ENCODE measurements at places on chromosomes 5 and 9.

DNA sequence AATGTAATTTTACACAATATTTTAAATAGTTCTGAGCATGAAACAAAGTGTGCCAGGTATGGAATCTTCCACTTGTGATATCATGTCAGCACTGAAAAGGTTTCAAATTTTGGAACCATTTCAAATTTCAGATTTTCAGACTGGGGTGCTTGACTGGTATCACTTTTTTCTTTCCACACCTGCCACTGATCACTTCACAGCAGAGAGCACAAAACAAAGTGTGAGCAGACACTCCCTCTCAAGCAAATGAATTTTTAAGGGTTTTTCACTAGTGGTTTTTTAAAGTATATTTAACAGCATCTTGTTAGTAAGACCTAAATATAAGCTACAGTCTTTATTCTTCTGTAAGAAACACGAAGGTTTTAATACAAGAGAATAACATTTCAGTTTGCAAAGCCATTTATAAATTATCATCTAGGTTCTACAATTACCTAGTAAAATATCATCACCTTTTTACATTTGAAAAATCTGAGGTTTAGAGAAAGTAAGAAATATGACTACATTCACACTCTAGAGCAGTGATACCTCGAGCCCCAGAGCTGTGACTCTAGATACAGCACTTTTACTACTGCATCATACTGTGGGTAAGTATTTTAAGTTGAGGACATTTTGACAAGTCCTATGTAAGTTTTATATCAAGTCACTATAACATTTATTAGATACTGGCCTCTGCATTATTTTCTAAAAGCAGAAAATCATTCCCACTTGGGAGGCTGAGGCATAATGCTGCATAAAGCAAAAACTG lies 14.6 kb downstream of the GOLPH3 start:
- no peak for DNase-seq

- DNase-seq: peak; percentile 27
Measured at GRCh38 chr9:99241106-99241505, 19.0 kb downstream of the SEC61B start.

DNA sequence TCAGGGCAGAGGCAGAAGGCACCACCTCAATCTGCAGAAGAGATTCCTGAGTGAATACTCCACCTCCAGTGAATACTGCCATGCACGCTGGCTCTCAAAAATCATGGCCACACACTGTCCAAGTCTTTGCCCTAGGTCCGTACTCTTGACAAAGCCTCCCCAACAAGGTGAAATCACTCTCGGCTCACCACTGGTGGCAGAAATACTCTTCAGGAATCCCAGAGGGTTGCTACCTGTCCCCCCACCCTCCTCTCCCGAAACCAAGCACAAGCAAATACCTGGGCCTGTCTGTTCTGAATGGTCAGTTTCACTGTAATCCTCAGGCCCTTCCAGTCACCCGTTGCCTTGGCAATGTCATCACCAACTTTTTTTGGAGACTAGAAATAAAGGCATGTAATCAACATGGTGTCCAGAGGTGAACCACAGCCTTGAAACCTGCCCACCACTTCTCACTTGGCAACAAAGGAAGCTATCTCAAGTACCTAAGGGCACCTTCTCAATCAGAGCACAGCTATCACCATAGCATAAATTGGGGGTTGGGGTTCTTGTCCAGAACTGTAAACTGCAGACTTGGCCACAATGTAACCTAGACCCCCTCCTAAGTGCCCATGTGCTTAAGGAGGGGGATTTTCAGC lies 1.8 kb downstream of the RPL12 start:
- DNase-seq: no peak

DNA sequence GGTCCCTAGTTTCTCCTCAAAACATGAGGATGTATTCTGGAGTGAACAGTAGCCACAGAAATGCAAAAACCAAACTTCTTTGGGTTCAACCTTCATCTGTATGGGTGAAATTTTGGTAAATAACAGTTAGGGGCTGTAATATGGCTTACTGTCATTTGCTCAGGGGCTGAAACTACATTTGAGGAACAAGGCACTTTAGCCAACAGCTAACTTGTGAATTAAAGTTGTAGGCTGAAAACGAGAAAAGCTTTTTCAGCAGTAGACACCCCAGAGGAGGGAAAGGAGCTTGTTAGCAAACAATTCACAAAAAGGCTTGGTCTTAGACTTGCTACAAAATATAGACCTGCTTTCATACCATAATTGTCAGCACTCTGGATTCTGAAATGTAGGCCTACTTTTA lies 6.6 kb downstream of the TMEM171 start:
- no peak for DNase-seq

- DNase-seq: no peak
Measured at GRCh38 chr9:81538890-81539289, 150.5 kb downstream of the TLE1 start.

- DNase-seq: peak; percentile 43
Measured at GRCh38 chr9:131839281-131840084, 99.6 kb upstream of the RAPGEF1 start.

DNA sequence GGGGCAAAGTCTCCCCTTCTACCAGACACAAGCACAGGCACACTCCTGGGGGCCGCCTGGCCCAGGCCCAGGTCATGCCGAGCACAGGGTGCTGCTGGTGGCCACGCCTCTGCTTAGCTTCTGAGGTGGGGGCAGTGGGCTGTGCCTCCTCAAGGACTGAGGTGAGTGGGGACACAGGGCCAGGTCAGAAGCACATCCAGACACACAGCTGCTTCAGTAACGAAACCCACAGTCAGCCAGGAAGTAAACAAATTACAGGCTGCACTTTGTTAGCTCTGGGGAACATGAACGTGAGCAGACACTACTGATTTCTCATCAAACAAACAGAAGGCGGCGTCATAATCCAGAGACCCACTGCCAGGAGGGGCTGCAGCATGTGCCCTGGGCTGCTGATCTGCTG lies 192.4 kb downstream of the HSPA4 start:
- no peak for DNase-seq

- no peak for DNase-seq
Measured at GRCh38 chr9:111955048-111955447, 58.4 kb downstream of the UGCG start.

GRCh38 chr9:71663931-71664459 lies 104.3 kb downstream of the CEMIP2 start:
- peak; percentile 55 for DNase-seq

GRCh38 chr5:162091336-162091735 lies 23.8 kb downstream of the GABRG2 start:
- no peak for DNase-seq

- DNase-seq: peak; percentile 52
Measured at GRCh38 chr5:149256451-149256850, 15.2 kb upstream of the AFAP1L1 start.

DNA sequence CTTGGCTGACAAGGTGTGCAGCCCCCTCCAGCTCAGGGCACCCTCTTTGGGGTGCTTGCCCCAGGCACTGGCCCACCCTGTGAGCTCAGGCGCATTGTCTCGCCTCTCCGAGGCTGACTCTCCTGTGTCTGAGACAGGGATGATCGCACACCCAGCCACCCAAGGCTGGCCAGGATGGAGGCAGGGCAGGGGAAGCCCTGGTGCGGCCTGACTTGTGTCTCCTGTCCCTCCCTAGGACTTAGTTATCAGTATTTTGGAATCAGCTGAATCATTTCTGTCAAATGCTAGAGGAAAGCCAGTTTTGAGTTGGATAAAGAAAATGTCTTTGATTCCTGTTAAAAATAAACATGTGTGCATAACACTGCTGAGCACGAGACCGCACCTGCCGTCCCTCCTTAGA lies 2.5 kb upstream of the DBH start:
- DNase-seq: no peak

DNA sequence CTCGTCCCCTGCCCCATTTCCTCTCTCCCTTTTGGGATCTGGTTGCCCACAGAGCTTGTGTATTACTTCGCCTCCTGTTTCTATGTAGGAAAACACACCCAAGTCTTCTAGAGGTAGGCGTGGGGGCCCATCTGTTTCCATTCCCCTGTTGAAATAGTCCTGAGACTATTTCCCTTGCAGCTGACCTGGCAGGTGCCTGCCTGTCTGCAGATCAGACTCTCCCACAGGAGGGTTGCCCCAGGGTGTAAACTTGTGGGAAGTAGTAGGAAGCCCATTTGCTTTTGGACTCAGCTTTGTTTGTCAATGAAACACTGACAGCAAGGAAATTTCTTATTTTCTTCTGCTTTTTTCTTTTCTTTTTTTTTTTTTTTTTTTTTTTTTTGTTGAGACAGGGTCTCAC lies 16.3 kb upstream of the GARNL3 start:
- DNase-seq: no peak

- peak; percentile 44 for DNase-seq
Measured at GRCh38 chr9:94805051-94805489, 78.6 kb downstream of the AOPEP start.

GRCh38 chr5:172482156-172483020 lies 28.1 kb upstream of the SH3PXD2B start:
- DNase-seq: no peak

DNA sequence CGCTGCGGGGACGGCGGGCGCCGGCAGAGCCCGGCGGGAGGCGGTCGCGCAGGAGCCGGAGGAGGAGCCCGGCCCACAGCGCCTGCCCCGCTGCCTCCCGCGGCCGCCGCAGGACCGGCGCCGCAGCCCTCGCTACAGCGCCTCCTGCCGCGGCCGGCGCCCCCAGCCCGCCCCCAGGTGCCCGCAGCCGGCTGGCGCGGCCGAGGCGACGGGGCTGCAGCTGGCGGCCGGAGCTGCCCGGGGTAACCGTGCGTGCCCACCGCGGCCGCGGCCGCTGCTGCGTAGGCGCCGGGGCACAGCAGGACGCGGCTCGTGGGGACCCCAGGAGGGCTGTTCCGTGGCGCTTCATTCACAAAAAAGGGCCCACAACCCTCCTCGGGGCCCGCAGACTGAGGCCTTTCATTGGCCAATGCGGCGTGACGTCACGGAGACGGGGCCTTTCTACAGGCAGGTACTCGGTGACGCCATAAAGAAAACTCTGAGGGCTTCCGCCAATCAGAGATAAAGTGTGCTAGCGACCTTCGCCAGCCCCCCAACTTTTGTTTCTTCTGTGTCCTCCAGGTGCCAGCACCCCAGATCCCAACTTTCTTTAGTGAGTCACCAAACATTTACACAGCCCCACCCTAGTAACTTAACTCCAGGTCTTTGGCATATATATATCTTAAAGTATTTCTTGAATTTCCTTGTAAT lies at the start of gene CDC14B:
Gene CDC14B (minus strand): TSS at position 353 of the 690 bp plus-strand sequence. CDS start 465 bp downstream, outside the sequence.
- peak; percentile 90 for DNase-seq

DNA sequence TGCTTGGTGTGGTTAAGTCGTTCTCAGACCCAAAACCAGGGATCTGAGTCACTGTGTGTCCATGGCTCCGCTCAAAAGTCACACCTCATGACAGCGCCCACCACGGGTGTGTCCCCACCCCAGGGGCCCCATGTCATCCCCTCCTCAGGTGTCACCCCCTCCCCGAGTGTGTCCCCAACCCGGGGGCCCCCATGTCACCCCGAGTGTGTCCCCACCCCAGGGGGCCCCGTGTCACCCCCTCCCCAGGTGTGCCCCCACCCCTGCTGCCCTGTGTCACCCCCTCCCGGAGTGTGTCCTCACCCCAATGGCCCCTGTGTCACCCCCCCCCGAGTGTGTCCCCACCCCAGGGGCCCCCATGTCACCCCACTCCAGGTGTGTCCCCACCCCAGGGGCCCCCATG lies 5.1 kb downstream of the LRRC14B start:
- no peak for DNase-seq

DNA sequence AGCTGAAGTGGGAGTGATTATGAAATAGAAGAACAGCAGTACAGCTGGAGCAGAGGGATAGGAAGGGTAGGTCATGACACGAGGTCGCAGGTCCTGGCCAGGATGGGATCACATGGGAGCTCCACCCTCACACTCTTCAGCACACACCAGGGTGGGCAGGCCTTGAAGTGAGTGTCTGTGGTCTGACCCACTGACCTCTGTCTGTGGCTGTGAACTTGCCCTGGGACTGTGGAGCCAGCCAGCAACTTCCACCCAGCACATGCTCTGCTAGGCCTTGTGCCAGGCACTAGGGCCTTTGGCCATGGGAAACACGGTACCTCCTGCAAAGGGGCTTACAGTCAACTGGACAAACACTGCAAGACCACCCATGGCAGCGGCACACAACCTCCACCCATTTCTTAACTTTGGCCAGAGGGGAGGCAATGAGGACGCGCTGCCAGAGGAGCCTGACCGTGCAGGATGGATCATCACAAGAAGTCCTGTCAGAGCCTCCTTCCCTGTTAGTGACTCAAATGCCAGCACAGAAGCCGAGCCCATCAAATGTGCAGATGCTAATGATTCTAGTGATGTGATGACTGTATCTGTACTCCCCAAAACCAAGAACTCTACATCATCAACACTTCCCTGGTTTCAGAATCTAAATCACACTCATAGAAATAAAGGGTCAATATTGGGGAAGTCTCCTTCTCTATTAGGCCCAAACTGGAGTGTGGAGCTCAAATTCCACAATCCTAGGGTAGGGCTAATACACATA lies 113.6 kb downstream of the DPYSL3 start:
- DNase-seq: peak; percentile 50

- no peak for DNase-seq
Measured at GRCh38 chr5:142722896-142723295, 37.0 kb upstream of the FGF1 start.

- peak; percentile 49 for DNase-seq
Measured at GRCh38 chr9:85723215-85723614, 18.5 kb downstream of the AGTPBP1 start.

DNA sequence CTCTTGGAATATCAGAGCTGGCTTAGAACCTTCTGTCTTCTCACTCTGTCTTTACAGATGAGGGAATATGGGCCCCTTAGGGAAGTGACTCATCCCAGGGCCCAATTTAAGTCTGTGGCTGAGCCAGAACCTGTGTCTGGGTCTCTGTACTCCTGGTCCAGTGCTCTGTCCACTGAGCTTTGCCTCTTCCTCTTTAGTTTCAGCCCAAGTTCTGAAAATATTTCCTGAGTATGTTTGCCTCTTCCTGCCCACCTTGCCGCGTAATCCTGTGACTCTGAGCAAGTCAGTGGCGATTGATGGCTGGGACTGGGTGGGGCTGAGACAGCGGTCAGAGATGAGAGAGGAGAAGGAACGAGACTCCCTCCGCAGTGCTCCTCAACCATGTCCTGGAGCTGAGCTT lies 7.8 kb downstream of the IER5L start:
- peak; percentile 17 for DNase-seq

- DNase-seq: no peak
Measured at GRCh38 chr5:142235050-142235797, 89.6 kb downstream of the SPRY4 start.

GRCh38 chr9:93948441-93949072 lies 6.6 kb downstream of the BARX1 start:
- no peak for DNase-seq

DNA sequence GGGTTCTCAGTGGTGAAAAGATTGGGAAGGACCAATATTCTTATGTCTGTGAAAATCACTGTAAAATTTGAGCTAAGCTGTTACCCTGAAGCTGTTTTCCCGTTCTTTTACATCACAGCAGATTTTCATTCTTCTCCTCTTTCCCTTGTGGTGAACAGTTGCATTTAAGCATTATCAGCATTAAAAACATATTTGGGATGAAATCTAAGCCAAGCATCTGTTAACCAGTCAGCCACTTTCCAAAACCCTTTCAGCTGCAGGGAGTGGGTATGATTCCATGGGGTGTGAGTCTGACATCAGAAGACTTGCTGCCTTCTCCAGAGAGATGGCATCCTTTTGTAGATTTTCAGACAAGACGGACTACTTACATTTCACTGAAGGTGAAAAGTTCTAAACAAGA lies 97.2 kb downstream of the TRIO start:
- no peak for DNase-seq
